Stimulated activated CD4-positive, alpha-beta T cell treated with anti-CD3 and anti-CD28 coated beads, Interleukin-2, amount 100 ng/mL, for 24 hours (primary cell): ENCODE measurements at places on chromosomes 7 and 10.
A peak's percentile ranks its signal among the peaks of the same experiment; 100 is the strongest.

GRCh38 chr10:110918643-110919348 is at the start of gene BBIP1:
TSS of gene BBIP1 (minus strand) at chr10:110919180. CDS start at chr10:110918157, 1,023 bp downstream.
- DNase-seq: no peak

- DNase-seq: no peak
These were observed 42.1 kb downstream of the ST8SIA6 start for GRCh38 chr10:17412323-17412722.

DNA sequence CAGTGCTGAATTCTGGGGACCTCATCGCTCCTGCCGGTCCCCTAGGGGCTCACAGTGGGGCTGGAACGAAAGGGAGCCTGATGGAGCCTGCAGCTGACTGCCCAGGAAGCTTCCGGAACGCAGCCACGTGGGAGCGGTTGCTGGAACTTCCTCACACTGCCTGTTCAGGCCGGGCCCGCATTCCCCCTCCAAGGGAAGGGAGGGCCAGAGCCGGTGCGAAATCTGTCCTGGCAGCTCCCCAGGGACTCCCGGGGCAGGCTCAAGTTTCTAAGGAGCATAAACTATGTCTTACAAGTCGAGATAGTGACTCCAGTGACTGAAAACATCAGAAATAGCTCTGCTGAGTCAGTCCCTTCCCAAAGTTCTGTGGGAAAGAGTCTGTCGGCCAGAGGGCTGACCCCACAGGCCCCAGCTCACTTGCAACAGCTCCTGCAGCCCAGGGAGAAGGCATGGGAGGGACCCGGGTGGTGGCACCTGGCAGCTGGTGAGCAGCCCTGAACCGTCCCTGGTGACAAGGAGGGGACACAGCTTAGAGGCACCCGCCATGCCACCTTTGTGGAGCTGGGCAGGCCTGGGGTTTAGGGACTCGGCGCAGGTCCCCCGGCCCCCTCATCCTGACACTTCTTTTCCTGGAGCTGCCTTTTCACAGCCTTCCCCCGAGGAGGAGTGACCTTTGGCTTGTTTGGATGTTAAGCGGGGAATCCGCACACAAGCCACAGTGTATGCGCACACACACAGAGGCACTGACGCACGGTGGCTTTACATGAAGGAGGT is 47.6 kb downstream of the PDGFA start:
- DNase-seq: no peak

DNA sequence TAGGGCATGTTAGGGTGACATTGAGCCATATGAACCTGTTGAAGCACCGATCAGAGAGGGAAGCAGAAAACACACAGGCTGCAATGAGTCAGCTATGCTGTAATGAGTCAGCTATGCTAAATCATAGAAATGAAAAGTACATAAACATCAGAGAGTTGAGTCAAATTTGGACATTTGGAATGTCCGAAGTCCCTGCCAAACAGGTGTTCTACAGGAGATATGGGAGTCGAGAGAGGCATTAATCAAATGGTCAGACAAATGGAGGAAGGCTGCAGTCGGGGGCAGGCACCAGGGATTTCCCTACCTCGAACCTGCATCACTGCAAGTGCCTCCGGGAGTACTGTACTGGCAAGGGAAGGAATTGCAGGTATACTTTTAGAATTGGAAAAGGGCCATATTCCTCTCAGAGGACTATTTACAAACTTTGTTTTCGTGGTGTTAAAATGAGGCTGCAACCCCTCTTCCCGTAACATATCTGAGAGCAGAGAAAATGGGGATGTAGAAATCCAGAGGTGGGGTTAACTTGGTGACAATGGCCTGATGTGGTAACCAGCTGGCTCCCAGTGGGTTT is 8.8 kb upstream of the ZC3HAV1 start:
- peak; percentile 48 for DNase-seq
